ENCODE measurements at places on chromosomes 7 and 10.

DNA sequence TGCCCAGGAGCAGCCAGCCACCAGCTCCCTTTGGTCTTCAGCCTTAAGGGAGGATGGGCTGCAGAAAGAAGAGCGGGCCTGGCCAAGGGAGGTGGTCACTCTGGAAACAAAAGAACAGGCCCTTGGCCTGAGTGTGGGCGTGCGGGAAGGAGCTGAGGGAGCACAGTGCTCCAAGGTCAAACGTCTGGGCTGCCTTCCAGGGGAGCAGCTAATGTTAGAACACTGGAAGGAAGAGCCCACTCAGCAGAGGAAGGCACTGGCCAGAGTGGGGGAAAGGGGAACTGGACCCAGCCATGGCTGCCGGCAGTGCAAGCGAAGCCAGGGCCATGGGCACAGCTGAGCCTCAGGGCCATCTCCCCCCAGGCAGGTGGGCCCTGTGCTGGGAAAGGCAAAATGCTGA lies 42.7 kb downstream of the FAM53B start:
- no peak for DNase-seq

DNA sequence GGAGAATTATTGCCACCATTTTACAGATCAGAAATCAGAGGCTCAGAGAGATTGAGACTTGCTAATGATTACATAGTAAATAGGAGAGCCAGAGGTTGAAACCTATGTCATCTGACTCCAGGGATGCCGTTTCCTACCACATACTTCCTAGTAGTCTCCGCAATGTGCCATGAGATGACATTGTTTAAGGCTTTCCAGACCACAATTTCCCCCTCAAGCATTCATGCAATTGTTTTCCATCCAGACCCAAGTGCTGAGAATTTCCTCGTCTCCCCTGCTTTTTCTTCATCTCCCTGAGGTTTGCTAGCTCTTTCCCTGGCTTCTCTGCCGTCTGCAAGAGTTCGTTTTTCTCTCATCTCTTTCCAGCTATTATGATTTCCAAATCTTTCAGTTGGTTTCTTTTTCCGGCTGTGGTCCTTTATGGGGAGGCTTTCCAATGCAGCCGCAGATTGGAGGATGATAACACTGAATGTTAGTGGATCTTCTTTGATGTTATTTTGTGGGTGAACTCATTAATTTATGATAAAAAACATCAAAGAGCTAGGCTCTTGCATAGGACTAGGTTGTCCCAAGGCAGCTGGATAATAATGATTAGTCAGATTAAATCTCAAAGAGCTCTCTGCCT lies 6.9 kb upstream of the GOLGA7B start:
- no peak for DNase-seq

GRCh38 chr7:133077394-133077793 lies 4.5 kb downstream of the CHCHD3 start:
- no peak for DNase-seq

GRCh38 chr7:132298790-132299189 lies 277.5 kb downstream of the PLXNA4 start:
- no peak for DNase-seq

GRCh38 chr10:18400201-18400905 lies 251.0 kb downstream of the NSUN6 start:
- no peak for DNase-seq

Data from T-helper 22 cell (primary cell).